CD4-positive, alpha-beta T cell treated with Interleukin-6 at 100 ng/mL for 8 hours (primary cell): ENCODE measurements at places on chromosomes 11 and 22.

DNA sequence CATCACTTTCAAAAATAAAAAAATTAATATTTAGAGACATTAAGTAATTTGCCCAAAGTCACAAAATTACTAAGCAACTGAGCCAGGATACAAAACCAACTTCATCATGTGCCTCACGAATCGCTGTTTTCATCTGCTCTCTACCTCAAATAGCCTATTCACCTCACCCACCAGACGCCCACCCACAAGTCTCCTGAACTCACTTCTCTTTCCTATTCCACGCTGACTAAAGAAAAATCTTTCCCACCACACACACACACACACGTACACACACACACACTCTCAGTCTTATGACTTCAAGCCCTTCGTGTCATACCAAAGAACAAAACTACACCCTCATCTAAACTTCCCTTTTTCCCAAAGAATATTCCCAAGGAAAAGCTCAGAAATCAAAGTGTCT lies 2.2 kb downstream of the OR8B12 start:
- DNase-seq = no peak

DNA sequence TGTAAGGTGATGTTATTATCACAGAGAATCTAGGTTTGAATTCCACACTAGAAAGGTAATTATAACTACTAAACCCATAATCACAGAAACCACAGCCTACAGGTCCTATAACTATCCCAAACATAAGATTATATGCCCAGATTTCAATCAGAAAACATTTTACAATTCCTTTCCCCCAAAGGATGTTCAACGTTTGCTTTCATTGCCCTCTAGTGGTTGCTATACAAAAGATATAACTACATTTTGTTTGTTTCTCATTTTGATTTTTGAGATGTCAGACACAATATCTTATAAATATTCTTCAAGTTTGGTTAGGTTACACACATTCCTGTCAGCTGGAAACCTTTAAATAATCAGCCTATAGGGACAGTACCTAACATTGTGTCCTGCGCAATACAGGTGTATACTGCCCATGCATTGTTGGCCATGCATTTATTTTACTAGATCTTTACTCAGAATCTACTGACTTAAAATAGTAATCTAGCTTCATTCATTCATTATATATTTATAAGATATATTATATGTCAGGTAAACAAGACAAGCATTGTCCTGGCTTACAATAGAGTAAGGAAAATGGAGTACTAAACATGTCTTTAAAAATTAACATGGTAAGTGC lies 530.5 kb upstream of the CCDC90B start:
- no peak for DNase-seq

GRCh38 chr11:86753459-86753858 lies 46.9 kb upstream of the PRSS23 start:
- no peak for DNase-seq

DNA sequence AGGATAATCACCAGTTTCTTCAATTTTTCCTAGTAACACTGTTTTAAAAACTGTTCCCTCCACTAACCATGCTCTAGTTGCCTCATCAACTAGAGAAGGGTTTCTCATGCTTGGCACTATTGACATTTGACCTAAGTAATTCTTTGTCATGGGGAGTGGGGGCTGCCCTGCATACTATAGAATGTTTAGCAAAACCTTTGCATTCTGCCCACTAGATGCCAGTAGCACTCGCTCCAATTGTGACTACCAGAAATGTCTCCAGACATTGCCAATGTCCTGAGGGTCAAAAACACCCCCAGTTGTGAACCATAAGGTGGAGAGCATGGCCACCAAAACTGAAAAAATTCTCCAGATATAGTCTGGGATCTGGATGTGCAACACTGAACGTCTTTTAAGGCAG lies 27.6 kb upstream of the BMAL1 start:
- DNase-seq = peak; percentile 3

GRCh38 chr11:72798361-72798760 lies 4.5 kb upstream of the STARD10 start:
- DNase-seq = no peak

- DNase-seq = no peak
These were observed 335.0 kb downstream of the C11orf87 start for GRCh38 chr11:109756951-109757350.

DNA sequence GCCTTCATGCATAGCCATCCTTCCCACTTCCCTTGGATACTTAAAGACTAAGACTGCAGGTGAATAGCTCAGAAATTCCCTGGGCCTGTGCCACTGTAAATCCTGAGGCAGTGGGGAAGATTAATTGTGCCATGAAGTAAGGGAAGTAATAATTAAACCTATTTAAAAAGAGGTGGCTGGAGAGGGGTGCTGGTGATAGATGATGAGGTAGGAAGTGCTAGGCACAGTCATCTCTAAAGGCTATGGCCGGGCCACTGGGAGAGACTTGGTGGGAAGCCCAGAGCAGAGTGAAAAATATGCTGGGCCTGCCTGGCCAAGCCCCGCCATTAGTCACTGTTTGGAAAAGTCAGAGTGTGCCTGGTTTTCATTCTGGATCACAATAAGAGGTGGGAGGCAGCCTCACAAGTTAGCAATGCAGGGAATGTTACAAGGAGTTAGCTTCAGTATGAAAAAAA lies 197.2 kb upstream of the PITPNB start:
- no peak for DNase-seq

- no peak for DNase-seq
These were observed 29.7 kb upstream of the TIMP3 start for GRCh38 chr22:32771756-32772155.

- DNase-seq = no peak
These were observed 505.2 kb downstream of the NTM start for GRCh38 chr11:131875611-131876010.

DNA sequence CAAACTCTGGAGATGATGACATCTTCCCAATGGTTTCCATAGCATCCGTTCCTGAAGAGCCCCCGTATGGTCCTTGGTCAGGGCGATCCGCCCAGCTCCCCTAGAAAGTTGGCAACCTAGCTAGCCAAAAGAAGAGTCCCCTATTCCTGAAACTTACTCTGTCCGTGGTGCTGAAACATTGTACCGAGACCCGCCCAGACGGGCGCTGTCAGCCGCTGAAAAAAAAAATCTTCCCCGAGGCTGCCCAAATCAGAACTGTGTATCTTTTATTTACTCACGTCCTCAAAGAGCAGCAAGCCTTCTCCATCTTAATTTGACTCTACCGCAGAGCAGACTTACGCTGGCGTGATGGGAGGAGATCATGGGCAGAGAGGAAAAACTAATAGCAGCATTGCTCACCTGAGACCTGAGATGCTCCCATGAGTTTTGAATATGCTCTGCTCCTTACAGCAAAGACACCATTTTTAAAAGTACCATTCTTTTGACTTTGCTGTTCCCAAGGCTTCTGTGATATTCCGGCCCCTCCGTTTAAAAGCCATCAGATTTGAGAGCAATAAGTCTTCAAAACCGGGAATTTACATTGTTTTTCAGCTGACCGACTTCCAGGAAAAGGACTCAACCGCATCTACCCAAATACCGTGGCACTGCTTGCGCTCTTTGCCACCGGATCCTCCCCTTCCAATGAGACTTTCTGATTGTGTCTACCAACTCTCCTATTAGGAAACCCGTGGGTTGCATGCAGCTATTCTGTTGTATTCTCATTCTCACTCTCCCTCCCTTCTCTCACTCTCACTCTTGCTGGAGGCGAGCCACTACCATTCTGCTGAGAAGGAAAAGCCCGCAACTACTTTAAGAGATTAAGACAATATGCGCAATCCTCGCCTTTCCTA lies at the start of gene SLC17A6:
Gene SLC17A6 (plus strand): TSS at position 786 of the 890 bp plus-strand sequence. CDS start 153 bp downstream, outside the sequence.
- DNase-seq = no peak

DNA sequence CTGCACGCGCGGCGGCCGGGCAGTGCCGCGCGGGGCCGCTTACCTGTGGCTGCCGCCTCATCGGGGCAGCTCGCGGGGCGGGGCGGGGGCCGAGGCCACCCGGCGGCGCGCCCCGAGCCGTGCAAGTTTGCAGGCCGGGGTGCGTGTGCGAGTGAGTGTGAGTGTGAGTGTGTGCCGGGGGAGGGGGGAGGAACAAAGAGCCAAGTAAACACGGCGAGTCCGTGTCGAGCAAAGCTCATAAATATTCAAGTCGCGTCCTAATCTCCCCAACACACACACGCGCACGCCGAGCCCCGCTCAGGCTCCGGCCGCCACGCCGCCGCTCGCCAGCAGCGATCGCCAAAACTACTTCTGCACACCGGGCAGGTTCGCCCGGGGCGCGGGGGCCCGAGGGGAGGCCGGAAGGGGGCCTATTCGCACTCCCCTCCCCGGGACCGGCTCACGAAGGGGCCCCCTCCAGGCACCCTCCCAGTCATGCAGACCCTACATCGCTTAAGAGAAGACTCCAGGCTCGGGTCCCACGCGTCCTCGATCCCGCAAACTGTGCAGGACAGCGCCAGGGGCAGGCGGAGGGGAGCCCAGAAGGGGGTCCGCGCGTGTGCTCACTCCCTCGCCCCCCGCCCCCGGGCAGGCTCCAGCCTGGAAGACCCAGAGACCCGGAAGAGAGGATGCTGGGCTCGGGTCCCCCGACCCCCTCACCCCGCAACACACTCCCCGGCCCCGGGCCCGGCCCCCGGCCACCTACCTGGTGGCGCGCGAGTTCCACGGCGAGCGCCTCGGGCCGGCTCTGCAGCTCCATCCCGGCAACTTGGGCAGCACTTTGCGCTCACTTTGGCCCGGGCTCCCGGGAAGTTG lies 827 bp downstream of the PHF21B start:
- DNase-seq = no peak

GRCh38 chr11:9827708-9828107 lies 163.8 kb downstream of the SWAP70 start:
- DNase-seq = no peak

DNA sequence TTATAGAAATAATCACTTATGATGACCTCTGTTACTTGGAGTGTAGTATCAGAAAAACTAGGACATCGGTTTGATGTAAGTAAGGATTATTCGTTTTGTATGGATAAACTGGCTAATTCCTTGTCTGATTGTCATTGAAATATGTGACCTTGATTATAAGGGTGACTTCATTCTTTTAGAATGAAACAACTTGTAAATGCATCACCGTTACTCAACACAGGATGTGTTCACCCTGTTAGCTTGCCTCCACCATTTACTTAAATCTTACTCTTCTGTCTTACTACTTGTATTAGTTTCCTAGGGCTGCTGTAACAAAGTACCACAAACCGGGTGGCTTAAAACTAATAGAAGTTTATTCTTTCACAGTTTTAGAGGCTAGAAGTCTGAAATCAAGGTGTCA lies 7.9 kb downstream of the SFI1 start:
- no peak for DNase-seq

DNA sequence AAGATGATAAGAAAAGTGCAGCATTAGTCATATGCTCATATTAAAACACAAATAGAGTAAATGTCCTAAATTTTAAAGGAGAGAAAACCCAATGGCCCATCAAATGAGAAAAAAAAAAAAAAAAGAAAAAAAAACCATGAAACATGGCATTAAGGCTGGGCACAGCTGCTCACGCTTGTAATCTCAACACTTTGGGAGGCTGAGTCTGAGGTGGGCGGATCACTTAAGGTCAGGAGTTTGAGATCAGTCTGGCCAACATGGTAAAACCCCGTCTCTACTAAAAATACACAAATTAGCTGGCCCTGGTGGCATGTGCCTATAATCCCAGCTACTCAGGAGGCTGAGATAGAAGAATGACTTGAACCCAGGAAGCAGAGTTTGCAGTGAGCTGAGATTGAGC lies 515.5 kb upstream of the ANO3 start:
- no peak for DNase-seq

GRCh38 chr22:17093081-17093480 lies 8.3 kb downstream of the IL17RA start:
- no peak for DNase-seq

DNA sequence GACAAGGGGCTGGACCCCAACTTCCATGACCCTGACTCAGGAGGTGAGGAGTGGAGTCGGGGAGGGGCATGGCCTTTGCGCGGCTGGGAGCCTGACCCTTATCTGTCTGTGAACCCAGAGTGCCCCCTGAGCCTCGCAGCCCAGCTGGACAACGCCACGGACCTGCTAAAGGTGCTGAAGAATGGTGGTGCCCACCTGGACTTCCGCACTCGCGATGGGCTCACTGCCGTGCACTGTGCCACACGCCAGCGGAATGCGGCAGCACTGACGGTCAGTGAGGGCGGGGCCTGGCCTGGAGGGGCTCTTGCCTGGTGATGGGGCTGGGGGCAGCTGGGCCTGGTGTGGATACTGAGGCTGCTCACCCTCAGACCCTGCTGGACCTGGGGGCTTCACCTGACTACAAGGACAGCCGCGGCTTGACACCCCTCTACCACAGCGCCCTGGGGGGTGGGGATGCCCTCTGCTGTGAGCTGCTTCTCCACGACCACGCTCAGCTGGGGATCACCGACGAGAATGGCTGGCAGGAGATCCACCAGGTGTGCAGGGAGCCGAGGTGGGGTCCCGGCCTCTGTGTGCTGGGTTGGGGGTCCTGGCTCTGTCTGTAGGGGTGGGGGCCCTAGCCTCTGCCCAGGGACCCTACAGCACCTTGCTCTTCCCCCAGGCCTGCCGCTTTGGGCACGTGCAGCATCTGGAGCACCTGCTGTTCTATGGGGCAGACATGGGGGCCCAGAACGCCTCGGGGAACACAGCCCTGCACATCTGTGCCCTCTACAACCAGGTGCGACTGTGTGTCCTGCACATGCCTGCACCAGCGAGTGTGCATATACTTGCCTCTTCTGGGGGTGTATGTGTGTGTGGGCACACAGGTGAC lies 6.3 kb downstream of the SHANK3 start:
- no peak for DNase-seq

- DNase-seq = peak; percentile 59
These were observed at the start of gene SPINDOC for GRCh38 chr11:63813035-63813562. Gene SPINDOC, plus strand, starts transcription at chr11:63813456. Its CDS starts 231 bp downstream, at chr11:63813687.

DNA sequence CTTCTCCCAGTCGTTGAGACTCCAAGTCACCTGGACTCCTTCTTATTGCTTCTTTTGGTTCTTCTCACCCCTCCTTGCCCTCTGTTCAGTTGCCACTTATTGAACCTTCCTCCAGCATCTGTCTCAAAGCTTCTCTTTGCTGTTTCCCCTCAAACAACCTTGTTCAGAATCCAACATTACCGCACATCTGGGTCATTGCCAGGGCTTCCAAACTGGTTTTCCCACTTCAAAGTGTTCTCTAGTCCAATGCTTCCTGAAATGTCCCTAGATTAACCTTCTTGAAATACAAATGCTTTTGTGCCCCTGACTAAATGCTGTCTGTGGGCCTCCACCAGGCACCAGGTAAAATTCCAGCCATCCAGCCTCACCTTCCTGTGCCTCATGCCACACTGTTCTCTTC lies 100.8 kb upstream of the TTC12 start:
- DNase-seq = no peak

GRCh38 chr22:45358127-45358526 lies 48.4 kb downstream of the FAM118A start:
- no peak for DNase-seq
